ENCODE measurements at places on chromosomes 2 and 18.

- DNase-seq, result no peak
Observed at GRCh38 chr2:167381349-167381748, 493.1 kb downstream of the XIRP2 start.

- DNase-seq, result no peak
Observed at GRCh38 chr2:201523506-201523905, 72.0 kb downstream of the STRADB start.

- DNase-seq, result no peak
Observed at GRCh38 chr2:190615555-190616200, 33.2 kb upstream of the NAB1 start.

DNA sequence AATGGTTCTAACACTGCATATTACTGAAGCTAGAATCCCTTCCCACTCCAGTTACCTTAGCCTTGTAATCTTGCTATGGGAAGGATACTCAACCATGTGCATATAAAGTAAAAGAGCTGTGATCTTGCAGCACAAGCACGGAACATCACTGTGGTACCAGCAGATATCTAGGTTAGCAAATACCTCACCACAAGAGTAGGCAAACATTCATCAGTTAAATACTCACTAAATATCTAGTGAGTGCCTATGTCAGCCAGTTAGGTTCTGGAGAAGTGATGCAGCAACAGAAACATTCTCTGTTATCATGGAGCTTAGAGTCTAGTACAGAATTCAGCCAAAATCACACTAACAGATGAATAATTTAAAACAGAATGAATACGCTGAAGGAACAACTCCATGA lies 349.6 kb upstream of the UBE2E3 start:
- DNase-seq, result no peak

GRCh38 chr18:67132919-67133318 lies 383.6 kb downstream of the DSEL start:
- DNase-seq, result no peak

DNA sequence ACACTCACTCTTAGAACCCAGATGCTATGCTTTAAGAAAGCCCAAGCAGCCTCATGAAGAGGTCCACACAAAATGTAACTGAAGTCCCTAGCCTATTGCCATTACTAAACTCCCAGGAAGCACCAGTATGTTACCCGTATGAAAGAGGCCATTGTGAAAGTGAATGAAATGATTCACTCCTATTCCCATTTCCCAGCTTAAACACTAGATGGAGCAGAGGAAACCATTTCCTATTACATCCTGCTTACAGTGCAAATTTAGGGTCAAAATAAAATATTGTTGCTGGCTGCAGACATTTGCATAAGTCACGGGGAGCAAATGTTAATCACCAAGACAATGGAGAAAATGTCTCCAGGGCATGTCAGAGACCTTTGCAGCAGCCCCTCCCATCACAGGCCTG lies 989.7 kb upstream of the CRIM1 start:
- no peak for DNase-seq

DNA sequence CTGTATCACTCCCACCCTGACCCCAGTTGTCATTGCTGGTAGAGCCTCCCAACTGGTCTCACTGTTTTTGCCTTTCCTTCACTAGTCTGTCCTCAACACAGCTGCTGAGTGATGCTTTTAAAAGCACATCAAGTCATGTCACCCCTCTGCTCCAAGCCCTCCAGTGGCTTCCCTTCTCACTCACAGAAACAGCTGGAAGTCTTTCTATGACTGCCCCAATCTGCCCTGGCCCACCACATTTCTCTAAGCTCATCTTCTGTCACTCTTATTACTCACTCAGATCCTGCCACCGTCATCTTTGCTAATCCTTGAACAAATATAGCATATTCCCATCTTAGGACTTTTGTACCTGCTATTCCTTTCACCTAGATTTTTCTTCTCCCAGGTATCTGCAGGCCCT lies 242.6 kb upstream of the RBBP8 start:
- DNase-seq, result no peak

DNA sequence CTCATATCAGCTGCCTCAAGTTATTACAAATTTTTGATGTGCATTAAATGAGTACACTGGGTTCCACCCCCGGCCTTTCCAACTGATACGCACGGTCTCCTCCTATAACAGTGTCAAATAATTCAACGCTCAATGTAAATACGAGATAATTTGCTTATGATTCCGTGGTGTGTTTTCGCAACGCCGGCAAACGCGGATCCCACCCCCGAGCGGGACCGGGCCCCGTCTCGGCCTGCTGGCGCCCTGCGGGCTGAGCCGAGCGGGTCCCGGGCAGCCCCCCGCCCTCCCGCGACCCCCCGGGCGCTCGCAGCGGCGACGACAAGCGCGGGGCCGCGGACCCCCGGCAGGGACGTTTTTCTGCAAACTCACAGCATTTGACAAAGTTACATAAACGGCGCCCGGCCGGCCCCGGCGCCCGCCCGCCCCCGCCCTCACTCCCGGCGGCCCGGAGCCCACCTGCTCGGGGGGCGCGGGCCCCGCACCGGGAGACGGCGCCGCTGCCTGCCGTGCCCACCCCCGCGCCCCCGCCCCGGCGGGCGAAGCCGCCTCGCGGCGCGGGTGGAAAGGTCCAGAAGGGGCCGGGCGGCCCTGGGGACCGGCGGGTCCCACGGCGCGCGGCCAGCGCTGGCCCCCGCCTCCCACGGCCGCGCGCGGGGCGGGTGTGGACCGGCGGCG lies 762 bp downstream of the HDAC4 start:
- DNase-seq, result no peak

- DNase-seq, result no peak
Observed at GRCh38 chr2:74908748-74909444, 49.5 kb upstream of the POLE4 start.

DNA sequence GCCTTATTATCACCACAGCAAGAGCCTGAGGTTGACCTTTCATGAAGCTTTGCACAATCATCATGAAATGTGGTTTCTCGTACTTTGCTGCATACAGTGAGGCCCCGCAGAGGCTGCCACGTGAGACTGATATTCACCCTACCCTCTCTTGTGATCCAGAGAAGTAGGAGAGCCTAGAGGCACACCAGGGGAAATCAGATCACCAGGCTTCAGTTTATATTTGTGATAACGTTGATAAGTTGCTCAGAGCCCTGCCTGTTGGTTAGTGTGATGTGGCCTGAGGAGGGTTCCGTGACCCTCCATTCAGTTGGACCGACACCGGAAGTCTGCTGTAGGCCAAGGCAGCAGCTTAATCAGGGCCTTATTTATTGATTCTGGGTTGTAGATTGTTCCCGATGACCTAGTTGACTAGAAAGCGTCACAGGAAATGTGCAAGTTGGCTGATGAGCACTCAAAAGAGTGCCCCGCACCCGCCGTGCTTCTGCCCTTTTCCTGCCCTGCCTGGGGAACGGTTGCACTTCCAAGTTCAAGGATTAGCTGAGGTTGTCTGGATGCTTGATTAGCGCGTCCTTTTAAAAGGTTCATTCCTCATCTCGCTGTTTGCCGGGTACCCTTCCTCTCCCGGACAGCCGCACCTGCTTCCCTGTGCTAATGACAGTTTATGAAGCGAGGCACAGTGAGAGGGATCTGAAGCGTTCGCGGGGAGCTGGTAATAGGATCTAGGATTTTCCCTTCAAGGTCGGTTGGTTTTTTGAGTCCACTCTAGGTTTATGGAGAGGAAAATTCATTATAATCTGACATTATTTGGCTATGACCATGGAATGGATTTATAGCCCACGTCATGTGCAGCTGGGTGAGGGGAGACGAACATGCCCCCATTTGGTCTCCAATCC lies 146.4 kb downstream of the SH3RF3 start:
- no peak for DNase-seq

DNA sequence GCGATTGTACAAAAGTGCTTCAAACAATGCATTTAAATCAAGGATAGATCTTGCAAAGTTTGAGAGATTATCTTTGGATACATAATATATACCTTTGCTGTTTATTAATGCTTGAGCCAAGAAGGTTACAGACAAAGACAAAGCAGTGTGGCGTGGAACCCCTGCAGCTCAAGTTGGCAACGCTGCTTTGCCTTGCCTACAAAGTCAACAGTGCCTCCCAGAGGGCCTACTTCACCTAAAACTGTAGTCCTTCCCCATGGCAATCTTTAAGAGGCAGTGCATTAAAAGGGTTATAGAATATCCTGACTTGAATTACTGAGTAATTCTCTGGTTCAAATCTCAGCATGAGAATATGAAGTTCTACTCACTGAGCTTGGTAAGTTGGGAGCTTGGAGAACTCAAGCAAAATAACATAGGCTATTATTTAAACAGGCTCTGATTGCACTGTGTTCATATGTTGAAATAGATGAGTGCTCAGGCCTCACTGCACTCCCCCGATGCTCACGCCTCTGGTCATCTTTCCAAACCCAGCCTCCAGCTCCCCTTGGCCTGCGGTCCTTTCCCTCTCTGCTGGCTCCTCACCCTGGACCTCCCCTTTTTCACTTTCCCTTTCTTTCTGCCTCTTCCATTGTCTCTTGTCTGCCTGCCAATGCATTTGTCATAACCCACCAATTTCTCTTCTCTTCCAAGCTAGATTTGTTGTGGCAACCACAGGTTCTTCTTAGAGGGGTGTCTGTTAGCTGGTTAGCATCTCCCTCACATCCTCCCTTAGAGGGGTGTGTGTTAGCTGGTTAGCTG lies 96.5 kb downstream of the MYT1L start:
- no peak for DNase-seq

GRCh38 chr2:32668254-32668653 lies 40.4 kb downstream of the TTC27 start:
- no peak for DNase-seq

- no peak for DNase-seq
Observed at GRCh38 chr2:219714681-219715400, 87.4 kb downstream of the SLC4A3 start.

DNA sequence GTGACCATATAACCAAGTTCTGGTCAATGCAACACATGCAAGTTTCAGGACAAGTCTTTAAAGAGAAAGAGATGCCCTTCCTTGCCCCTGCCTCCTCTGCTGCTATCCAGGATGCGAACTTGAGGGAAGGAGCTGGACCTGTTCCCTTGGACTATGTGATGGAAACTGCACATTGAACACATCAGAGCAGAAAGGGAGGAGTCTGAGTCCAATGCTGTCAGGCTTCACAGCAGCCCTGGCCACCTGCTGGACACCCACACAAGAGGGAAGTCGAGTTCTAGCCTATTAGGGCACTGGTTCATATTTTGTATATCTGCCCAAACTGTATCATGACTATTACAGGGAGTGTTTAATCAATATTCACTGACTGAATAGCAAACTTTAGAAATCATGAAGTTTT lies 38.3 kb upstream of the TEX51 start:
- DNase-seq, result no peak

- DNase-seq, result no peak
Observed at GRCh38 chr18:31679791-31680432, 4.5 kb downstream of the B4GALT6 start.

DNA sequence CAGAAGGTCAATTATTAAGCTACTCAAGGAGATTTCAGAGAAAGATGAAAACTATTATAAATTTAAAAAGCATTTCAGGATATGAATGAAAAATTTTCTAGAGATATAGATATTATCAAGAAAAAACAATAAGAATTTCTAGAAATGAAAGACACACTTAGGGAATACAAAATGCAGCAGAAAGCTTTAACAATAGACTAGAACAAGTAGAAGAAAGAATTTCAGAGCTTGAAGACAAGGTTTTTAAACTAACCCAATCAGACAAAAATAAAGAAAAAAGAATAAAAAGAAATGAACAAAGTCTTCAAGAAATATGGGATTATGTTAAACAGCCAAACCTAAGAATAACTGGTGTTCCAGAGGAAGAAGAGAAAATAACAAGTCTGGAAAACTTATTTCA lies 34.4 kb downstream of the FLACC1 start:
- DNase-seq, result no peak

DNA sequence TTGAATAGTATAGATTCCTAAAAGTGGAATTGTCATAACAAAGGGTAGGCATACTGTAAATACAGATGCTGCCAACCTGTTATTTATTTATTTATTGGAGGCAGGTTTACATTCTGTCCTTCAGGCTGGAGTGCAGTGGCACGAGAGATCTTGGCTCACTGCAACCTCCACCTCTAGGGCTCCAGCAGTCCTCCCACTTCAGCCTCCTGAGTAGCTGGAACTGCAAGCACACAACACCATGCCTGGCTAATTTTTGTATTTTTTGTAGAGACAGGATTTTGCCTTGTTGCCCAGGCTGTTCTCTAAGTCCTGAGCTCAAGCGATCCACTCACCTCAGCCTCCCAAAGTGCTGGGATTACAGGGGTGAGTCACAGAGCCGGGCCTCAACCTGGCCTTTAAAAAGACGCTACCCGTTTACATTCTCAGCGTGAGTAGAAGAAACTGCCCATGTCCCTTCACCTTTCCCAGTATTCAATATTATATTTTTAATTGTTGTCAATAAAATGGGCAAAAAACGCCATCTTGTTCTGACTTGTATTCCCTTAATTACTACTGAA lies 3.0 kb upstream of the ROCK2 start:
- no peak for DNase-seq

DNA sequence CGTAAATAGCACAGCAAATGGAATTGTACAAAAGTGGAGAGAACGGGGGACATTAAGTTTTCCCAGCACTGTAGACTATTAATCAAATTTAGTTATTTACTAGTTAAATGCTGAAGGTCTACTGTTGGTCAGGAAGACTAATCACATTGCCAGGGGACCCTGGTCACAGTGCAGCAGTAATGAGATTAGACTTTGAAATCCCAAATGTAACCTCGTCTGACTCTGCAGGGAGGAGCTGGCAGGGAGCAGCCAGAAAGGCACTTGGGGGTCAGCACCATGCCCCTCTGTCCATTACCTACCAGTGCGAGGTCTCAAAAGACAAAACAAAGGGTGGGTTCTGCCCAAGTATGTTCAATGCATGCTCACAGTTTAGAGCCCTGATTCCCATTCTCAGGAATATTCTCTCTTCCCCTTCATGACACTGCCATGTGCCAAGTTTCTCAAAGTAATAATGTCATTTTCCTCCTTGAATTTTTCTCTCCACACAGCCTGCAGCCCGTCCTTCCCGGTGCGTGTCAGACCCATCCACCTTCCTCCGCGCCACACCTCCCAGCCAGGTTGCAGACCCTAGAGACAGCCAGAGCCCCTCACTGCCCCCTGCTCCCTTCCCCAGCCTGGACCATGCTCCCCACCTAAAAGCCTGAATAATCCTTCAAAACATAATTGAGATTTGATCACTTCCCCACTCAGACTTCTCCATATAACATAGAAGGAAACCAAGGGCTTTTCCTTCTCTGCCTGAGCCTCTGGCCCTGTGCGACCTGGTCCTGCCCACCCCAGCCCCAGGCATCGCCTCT lies 52.5 kb downstream of the TMEM18 start:
- no peak for DNase-seq

All from hippocampal formation (tissue), 2 donors.